ENCODE measurements at places on chromosomes 6 and 20.
A peak's percentile ranks its signal among the peaks of the same experiment; 100 is the strongest.

DNA sequence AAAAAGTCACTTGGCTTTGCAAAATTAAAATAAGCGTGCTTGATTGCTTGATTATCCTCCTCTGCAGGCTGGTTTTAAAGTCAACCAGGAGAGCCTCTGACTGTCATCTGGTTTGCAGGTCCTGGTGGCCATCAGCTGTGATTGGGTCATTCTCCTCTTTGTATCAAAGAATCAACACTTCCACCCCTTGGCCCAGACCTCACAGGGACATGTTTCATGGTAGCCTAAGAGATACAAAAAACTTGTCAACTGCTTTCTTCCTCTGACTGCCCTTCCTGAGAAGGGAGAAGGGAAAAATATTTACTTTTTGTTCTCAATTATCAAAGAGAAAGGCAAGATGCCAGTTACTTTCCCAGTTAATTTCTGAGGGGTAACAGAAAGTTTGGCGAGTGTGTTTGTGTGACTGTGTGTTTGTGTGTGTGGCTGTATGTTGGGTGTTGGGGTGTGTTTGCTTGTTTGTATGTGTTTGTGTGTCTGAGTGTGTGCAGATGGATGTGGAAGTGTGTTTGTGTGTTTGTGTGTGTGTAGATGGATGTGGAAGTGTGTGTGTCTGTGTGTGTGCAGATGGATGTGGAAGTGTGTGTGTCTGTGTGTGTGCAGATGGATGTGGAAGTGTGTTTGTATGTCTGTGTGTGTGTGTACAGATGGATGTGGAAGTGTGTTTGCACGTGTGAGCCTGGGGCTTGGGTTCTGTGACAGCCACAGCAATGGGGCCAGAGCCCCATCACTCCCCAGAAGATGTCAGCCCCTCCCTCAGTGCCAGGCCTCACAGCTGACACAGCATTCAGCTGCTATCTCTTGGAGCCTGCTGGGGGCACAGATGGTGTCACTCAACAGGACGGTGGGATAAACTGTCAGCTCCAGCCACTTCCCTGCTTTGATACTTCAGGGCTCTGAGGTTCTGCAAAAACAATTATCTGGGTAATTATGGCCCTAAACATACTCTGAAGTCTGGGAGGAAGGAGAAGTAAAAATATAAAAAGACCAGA is 98.6 kb upstream of the RNF24 start:
- DNase-seq = no peak

DNA sequence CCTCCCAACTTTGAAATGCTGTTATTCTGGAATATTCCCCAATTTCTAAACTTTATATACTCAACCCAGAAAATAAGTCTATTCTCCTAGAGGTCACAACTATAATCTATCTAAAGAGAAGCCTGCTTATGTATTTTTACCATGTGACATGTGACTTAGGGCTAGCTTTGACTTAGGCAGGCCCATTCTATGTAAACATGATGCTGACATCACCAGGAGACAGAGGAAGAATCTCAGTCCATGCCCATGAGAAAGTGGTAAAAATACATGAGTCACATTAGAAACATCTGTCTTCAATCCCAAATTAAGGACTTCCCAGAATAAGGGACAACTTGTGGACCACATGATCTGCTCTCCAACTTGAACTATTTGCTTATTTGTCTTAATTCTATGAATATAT is 113.6 kb upstream of the ID4 start:
- peak; percentile 79 for DNase-seq

GRCh38 chr6:142301651-142302391 is at the start of gene ADGRG6:
Gene ADGRG6, plus strand, starts transcription at chr6:142302007. Its CDS starts 323 bp downstream, at chr6:142302330.
- peak; percentile 39 for DNase-seq

GRCh38 chr20:44052166-44052565 is 134.8 kb downstream of the JPH2 start:
- DNase-seq = no peak

DNA sequence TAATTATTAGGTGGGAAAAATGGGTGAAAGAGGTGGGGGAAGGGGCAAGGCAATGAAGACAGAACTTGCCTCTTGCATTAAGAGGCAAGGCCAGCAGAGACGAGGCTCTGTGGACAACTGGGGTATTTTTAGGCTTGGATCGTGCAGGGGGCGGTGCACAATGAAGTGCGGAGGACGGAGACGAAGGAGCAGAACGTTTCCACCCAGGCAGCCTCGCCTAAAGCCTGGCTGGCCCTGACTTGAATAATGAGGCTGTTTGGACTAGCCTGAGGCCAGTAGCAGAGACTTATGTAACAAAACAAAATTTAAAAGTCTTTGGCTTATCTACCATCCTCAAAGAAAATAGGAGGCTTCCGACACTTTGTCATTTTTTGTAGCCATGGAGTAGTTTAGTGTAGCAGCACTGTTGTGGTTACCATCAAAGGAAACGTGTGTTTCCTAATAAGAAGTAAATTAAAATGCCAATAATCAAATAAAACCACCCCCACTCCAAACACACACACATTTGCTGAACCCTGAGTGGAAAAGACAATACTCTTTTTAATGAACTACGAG is 370.0 kb upstream of the CNR1 start:
- no peak for DNase-seq

- DNase-seq = no peak
Observed at GRCh38 chr20:43904827-43905177, 9.8 kb upstream of the TOX2 start.

- no peak for DNase-seq
Observed at GRCh38 chr6:113381959-113382358, 475.2 kb upstream of the MARCKS start.

- DNase-seq = no peak
Observed at GRCh38 chr20:53712212-53712977, 118.8 kb upstream of the ZNF217 start.

DNA sequence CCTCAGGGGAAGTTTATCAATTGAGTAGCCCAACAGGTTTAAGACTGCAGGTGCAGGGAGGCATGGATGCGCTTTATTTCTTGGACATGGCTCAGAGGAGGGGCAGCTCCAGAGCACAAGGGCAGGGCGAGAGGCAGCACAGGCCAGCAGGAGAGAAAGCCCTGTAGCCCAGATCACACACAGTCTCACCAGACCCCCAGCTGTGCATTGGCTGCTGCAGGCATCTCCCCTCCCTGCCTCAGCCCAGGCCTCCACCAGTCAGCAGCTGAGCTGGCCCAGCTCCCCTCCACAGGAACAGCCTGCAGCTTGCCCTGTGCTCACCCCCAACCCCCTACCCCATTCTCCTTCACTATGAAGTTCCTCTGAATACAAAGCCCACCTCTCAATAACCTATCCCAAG is 24.7 kb downstream of the MRPL14 start:
- no peak for DNase-seq

GRCh38 chr20:4936392-4936850 is 64.9 kb downstream of the SLC23A2 start:
- DNase-seq = no peak

DNA sequence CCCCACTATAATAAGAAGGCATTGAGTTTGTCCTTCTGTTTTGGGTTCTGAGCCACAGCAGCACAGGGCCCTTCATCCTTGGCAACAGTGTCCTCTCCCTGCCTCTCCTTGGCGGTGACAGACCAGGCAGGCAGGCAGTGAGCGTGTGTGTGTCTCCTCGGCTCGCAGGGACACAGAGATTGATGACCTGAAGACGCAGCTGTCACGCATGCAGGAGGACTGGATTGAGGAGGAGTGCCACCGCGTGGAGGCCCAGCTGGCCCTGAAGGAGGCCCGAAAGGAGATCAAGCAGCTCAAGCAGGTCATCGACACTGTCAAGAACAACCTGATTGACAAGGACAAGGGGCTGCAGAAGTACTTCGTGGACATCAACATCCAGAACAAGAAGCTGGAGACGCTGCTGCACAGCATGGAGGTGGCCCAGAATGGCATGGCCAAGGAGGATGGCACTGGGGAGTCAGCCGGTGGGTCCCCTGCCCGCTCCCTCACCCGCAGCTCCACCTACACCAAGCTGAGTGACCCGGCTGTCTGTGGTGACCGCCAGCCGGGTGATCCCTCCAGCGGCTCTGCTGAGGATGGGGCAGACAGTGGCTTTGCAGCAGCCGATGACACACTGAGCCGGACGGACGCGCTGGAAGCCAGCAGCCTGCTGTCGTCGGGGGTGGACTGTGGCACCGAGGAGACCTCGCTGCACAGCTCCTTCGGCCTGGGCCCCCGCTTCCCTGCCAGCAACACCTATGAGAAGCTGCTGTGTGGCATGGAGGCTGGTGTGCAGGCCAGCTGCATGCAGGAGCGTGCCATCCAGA is 24.0 kb downstream of the SDCBP2 start:
- DNase-seq = no peak

- DNase-seq = peak; percentile 19
Observed at GRCh38 chr6:148747471-148748165, 788 bp downstream of the UST start.

GRCh38 chr20:11401988-11402387 is 515.7 kb upstream of the BTBD3 start:
- DNase-seq = no peak

GRCh38 chr6:72946774-72947173 is 278.5 kb downstream of the KHDC1L start:
- DNase-seq = no peak

DNA sequence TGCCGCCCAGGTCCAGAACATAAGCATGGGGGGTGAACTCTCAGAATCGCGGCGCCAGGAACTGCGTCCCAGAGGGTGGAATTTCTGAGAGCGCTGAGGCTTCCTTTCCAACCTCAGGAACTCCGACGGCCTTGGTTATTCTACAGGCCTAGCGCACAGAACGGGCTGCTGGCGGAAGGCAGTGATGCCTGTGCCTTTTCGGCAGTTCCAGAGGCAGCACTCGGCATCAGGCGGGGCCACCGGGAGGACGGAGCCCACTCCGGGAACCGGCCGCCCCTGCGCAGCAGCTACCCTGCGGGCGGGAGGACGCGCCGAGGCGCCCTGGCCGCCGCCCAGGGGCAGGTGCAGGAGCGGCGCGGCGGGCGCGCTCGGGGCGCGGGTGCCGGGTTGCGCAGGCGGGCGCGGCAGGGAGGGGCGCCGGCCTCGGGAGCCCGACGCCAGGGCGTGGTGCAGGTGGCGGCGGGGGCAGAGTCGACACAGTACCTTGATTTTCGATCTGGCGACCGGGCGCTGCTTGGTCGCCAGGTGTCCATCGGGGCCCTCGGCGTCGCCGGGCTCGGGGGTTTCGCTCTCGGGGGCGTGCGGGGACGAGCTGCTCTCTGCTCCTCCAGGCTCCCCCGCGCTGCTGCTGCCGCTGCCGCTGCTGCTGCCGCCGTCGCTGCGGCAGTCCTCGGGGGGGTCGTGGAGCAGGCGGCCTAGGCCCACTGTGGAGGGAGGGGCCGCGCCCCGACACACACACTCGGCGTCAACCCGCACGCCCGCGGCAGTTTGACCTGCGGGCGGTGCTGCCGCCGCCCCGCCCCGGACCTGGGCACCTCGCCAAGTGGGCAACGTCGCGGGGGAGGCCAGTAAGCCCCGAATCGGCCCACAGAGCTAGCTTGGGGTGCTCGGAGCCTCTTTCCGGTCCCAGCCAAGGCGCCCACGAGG is 1.3 kb downstream of the OVOL2 start:
- DNase-seq = no peak

DNA sequence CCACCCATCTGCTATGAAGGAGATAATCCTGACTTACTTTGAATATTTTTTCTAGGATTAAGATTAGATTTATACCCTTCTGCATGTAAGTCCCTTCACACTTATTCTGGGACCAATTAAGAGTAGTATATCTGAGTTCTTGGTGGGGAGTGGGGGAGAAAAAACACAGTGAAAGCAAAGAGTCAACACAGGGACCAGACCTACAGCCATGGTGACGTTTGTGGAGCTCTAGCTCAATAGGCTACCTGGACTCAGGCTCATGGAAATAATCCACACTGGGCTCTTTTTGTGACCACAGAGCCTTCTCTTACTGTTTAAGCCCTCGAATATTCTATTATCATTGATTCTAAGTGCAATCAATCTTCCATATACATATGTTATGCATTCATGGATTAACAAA is 491.4 kb downstream of the LMBRD1 start:
- no peak for DNase-seq

DNA sequence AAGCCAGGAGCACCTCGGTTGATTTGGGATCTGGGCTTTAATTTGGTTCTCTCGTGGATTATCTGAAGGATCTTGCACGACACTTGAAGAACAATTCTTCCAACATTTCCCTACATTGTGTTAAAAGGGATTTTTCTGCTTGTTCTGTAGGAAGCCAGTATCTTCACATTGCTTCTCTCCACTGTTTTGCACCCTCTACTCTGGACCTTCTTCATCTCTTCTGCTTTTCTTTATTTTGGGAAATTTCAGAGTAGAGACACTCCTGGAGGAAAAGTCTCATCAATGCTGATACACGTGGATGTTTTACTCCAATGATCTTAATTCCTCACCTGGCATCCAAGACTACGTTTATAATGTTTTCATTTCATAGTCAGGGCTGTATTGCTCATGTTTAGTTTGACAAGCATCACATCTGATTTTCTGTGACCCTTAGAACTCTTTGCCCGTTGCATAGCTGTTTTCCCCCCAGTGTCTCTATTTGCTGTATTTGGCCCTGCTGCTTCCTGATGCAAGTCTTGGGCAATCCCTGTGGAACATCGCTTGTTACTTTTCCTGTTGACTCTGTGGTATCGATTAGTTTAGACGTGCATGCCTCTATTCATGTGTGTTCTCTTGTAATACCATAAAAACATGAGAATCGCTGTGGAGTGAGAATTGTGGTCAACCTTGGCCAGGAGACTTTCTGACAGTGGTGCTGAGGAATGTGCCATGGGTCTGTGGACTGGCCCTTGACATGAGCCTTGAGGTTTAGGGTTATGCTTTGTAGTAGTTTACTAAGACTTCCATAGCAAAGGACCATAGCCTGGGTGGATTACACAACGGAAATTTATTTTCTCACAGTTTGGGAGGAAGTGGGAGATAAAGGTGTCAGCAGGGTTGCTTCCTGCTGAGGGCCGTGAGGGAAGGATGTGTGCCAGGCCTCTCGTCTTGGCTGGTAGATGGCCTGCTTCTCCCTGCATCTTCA is 12.5 kb downstream of the PLCB1 start:
- peak; percentile 82 for DNase-seq

DNA sequence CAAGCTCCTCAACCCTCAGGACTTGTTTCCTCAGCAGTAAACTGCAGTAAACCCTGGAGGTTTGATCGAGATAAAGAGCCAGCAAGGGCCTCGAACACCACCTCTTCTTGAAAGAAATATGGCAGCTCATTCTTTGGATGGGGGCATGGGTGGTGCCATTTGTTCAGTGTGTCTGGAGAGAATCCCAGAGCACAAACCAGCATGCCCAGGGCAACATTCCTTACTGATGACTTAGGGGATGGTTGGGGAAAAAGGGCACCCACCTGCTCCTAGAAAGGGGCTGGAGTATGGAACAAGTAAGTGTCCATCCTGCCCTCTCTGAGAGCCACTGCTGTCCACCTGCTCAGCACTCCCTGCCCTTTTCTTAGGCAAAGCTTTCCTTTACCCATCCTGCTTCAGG is 31.3 kb upstream of the ZFAND3 start:
- DNase-seq = no peak

- DNase-seq = no peak
Observed at GRCh38 chr20:1493536-1493935, 2.3 kb upstream of the SIRPB2 start.

GRCh38 chr20:9516234-9516871 is 2.0 kb downstream of the LAMP5 start:
- DNase-seq = no peak

- DNase-seq = no peak
Observed at GRCh38 chr20:11982955-11983470, 65.3 kb downstream of the BTBD3 start.

Data from GM04504 (cell line).